ENCODE measurements at places on chromosomes 3 and 15.

DNA sequence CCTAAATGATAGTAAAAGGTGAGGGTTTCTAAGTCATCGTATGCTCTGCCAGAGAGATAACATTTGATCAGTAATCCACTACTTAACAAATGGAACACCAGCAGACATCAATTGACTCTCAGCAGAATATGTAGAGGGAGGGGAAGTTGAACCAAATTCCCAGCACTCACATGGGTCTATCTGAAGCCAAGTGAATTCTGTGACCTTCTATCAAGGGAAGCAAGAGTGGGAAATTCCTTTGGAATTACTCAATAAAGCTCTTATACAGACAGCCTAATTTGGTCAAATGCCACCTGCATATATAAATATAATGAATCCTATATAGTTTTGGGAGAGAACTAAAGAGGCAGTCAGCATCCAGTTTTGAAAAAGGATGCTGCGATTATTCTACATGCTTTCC lies 15.8 kb upstream of the KCNMB2 start:
- DNase-seq: no peak

DNA sequence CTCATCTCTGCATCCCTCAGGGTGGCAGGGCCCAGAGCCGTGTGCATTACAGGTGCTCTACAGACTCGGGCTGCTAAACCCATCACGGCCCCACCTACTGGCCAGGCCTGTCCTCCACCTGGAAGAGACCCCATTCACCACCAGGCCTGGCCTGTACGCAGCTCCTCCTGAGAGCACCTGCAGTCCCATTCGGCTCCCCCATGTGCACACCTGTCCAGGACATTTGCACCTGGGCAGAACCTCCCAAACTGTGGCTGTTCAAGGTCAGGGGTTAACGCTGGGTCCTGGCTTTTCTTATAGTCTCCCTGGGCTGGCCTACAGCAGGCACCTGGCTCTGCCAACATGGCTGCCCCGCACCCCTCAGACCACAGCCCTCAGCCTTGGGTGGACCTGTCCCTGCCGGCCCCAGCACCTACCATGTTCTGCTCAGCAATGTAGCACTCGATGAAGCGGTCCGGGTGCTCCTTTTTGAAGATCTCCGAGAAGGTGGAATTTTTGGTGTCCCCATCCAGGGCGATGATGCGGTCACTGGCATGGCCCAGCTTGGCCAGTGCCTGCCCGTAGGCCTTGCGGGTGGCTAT lies 25.7 kb downstream of the TKT start:
- DNase-seq: no peak

DNA sequence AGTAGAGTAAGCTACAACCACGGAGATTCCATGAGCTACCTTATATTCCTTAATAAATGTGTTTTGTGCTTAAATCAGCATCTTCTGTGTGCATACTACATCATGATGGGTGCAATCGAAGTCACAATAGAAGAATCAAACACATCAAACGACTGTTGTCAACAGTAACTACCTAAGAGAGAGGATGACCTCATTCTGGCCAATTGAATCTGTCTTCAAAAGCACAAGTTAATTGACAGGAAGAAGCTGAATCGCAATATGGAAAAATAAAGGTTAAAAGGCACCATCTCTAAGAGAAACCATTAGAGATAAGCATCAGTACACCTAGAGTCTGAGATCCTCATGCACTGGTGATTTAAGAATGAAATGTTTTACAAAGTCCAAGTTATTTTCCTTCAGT lies 39.0 kb downstream of the CD200R1L start:
- no peak for DNase-seq

DNA sequence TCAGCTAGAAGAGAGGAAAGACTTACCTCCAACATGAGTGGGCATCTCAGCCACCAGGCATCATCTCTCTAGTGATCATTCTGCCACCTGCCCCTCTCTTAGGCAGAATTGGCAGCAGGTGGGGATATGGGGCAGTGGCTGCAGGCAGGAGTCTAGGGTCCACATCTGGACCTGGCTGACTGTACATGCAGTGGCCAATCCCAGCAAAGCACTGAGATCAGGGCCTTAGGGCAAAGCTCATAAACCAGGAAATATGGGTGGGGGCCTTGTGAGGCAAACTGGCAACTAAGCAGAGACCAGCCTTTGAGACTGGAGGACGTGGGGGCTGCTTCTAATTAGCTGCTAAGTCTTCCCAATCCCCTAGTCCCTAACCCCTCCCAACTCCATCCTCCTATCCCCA lies 12.9 kb downstream of the POMGNT2 start:
- DNase-seq: no peak

GRCh38 chr3:51637941-51638471 lies 33.0 kb upstream of the TEX264 start:
- peak; percentile 69 for DNase-seq

GRCh38 chr3:32969656-32970055 lies 18.2 kb downstream of the CCR4 start:
- no peak for DNase-seq

DNA sequence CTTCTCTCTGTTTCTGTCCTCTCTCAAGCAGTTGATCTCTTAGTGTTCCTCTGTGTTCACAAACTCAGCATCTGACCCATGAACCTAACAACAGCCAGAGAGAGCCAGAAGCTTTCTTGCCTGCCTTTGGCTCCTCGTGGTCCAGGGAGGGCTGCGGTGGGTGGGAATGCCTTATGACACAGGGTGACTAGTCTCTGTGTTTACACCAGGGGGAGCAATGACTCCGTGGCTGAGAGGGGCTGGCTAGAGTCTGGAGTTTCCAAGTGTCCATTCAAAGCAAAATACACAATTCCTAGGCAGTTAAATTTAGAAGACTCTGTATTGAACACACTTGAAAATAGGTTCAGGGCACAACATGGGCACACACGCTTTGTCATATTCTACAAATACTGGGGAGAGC lies 370.0 kb upstream of the FRG2C start:
- no peak for DNase-seq

GRCh38 chr3:189165092-189165612 lies 6.6 kb upstream of the TPRG1 start:
- no peak for DNase-seq

DNA sequence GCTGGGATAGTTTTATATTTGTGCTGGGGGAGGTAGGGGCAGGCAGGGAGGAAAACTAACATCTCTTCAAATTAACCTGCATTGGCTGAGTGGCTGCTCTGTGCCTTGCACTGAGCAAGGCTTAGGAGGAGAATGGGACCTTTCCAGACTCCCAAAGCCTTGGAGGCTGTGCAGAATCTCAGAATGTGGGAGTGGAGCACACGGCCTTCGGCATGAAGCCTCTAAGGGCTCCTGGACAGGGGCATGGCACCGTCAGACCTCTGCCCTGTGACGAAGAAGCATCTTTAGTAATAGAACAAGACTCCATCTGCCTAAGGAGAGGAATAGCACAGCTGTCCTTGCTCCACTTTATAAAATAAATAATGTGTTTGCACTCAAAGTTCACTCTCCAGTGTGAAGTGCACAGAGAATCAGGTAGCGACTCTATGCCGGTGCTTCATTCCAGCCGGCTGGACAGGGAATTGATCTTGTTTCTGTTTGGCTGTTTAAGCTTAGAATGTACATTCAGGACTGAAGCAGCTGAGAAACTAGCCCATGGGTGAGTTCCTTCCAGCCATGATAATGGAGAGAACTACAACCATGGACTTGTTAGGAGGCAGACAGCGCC lies 228.5 kb upstream of the ADAMTS9 start:
- no peak for DNase-seq

DNA sequence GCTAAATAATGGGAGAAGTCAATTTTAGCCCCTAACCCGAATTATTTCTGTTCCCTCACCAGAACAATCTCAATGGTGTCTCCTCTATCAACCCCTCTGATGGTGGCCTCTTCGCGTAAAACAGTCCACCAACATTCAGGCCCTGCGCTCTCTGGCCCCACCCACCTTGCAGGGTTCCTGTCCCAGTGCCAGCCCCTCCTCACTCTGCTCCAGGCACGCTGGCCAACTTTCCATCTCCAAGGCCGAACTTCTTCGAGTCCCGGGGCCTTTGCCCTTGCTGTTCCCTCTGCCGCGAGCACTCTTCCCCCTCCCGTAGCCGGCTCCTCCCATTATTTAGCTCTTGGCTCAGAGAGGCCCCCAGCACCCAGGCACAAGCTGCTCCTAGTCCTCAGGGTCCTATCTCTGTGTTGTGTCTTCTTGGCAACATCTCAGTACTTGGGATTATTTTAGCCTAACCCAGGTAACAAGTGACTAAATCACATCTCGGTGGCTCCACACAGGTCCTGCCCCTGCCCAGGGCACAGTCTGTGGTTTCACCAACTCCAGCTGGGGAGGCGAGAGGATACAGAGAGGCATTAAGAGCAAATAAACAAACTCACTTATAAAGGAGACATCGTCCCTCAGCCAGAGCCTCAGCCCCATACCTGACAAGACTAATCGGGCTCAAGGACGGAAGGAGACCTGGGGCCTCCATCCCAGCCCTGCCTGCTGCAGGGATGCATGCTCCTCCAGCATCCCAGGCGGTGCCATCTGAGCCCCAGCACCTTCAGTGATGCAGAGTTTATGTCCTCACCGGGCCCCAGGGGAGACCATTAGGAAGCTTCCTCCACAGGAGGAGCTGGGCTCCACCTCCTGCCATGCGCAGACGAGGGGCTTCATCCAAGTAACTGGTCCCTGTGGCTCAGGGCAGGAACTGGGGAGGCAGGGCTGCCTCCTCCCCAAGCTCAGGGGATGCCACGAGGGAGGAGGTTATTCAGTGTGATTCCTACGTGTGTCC lies 19.7 kb upstream of the IQSEC1 start:
- DNase-seq: no peak

DNA sequence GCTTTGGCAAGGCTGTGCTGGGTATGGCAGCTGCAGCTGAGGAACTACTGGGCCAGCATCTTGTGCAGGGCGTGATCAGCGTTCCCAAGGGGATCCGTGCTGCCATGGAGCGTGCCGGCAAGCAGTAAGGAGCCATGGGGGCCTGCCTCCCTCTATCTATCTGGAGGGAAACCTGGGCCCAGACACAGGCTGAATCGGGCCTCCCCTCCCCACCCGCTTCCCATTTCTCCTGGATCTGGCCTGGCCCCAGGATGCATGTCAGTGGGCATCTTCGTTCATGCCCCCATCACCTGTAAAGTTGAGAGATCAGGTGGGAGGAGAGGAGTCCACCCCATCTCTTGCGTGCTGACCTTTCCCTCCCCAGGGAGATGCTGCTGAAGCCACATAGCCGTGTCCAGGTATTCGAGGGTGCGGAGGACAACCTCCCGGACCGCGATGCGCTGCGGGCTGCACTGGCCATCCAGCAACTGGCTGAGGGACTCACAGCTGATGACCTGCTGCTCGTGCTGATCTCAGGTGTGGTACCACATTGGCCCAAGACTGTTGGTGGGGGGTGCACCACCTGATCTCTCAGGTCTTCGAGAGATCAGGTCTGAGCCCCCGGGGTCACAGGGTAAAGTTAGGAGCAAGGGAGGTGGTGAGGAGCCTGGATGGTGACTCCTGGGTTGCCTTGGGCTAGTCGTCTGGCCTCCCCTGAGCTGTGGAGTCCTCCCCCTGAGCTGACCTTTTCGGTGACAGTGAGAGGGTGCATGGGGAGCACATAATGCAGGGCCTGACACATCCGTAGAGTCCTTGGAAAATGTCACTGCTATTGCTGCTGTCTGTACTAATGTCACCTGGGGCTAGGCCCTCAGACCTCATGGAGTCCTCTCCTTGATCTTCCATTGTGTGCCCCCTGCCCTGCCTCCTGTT lies 3.2 kb downstream of the GLYCTK start:
- DNase-seq: no peak

DNA sequence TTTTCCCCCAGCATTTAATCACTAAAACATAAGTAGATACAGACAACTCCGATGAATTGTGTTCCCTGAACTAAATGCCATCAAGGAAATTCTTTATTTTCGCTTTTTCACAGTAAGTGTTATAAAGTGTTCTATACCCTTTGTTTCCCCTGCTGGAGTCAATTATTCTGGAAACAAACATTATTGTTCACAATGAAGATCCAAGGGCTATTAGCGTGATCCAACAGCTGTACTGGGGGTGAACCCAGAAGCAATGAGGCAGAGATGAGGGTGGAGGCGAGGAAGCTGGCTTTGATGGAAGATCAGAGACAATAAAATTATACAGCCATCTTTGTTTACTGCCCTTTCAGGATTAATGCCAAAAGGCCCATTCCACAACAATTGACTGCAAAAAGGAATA lies 250.3 kb upstream of the IGF1R start:
- DNase-seq: no peak

DNA sequence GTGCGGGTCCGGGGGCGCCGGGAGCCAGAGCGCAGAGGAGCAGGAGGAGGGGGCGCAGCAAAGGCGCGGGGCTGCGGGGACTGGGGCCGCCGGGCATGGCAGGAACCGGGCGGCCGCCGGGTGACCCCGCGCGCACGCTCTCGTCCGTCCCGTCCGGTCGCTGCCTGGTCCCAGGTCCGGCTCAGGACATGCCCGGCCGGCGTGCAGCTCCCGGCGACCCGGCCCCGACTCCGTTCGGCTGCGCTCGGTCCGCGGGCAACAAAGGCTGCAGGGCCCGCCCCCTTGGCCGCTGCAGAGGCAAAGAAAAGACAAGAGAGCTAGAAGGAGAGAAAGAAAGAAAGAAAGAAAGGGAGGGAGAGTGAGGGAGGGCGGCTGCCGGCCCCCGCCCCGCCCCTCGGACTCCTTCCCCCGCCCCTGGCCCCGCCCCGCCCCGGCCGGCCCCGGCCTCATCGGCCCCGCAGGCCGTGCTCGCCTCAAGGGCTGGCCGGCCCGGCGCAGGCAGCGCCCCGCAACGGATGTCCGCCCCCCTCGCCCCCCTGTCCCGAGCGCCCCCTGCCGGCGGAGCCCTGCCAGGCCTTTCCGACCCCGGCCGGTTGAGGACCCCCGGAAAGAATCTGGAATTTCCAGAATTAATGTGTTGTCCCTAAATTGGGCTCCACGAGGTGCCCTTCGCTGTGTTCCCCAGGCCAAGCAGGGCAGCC lies at the start of gene ADAMTS7:
ADAMTS7 (minus strand) TSS at position 341 of the 701 bp plus-strand sequence; CDS start at position 97, 244 bp downstream.
- DNase-seq: peak; percentile 61

Measured in activated CD8-positive, alpha-beta T cell treated with anti-CD3 and anti-CD28 coated beads, Interleukin-2, amount 10 ng/mL, durations not matched to agents 7 days and 5 days (primary cell).